ENCODE measurements at places on chromosomes 3 and 15.

- DNase-seq, result no peak
Observed at GRCh38 chr15:73504885-73505284, 61.9 kb downstream of the REC114 start.

DNA sequence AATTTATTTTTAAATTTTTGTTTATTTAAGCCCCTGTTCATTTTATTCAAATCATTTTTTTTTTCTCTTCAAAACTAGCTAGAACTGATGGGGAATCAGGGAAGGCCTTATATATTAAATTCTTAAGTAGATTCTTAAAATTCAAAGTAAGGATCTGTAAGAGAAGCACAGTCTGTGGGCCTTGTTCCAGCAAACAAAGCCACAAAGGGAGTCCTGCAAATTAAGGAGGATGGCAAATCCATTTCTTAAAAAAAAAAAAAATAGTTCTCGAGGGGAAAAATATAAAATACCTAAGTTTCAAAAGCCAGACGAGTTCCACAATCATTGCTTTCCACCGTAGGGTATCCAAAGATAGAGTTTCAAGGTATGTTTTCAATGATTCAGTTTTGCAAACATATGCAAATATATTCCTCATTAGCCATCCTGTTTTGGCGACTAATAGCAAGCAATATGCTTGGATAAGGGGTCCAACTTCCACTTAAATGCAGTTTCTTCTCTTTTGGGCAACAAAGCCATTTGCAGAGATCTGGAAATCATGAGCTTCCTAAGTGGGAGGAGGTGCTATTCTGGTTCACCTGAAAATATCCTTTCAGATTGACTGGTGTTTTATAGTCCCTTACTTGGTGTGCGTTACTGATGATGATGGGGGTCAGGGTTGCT, 46.8 kb downstream of the CDIN1 start:
- DNase-seq, result no peak

GRCh38 chr3:23649448-23649847, 156.3 kb upstream of the UBE2E1 start:
- DNase-seq, result no peak

- DNase-seq, result no peak
Observed at GRCh38 chr3:50623840-50624474, 7.0 kb downstream of the MAPKAPK3 start.

- DNase-seq, result no peak
Observed at GRCh38 chr3:133038731-133039375, 662 bp downstream of the TMEM108 start.

DNA sequence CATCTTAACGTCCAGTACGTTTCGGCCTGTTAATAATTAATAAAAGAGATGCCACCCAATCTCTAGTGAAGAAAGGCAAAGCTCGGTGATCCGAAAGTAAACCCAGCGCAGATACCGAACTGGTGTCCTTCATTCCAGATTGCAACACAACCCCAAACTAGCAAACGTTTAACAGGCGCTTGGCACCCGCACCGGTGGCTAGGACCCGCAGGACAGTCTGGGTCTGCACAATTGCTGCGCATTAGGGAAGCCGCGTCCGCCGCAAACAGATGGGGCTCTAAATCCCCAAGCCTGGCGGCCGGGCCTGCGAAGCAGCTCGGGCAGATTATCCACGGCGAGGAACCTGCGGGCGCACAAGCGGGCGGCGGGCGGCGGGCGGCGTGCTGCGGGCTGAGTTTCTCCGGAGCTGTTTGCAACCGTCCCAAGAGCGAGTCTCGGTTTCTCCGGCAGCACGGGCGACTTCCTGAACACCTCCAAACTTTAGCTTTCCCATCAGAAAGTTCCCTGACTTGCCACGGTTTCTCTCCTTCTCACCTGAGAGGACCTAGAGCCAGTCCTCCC, 112.1 kb upstream of the ICE2 start:
- DNase-seq, result peak; percentile 17

DNA sequence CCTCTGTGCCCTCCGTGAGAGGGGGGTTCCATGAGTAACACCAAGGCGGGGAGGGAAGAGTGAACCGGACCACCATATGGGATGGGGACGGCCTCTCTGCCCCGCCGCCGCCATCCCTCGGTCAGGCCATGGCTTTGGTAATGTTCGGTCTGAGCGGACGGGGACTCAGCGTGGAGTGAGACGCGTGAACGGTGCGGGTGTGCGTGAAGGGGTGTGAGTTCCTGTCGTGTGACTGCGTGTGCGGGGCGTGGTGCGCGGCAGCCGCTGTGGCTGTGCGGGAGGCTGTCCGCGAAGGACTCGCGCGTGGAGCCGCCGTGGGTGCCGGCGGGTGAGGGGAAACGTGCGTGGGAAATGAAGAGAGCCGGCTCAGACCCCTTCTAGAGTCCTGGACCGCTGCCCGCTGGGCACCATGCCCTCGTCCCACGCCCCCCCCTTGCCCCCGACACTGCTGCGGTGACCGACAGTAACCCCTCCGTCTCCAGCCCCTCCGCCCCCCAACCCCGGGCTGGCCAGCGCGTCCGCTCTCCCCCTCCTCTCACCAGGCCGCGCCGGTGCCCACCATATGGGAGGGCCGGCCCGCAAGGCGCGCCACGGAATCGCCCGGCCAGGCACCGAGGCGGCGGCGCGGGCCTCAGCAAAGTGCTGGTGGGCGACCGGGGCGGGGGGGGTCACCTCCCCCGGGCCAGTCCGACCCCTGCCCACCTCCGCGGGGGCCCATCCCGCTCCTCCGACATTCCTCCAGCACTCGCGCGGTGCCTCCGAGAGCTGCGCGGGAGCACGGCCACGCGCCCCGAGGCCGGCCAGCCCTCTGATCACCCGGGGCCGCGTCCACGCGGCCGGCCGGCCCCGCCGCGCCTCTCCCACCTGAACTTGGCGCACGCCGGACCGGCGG, 589 bp downstream of the KLF15 start:
- no peak for DNase-seq

- DNase-seq, result no peak
Observed at GRCh38 chr15:63231206-63231605, 41.8 kb downstream of the RAB8B start.

GRCh38 chr15:41256577-41257038, 25.5 kb downstream of the CHP1 start:
- no peak for DNase-seq

DNA sequence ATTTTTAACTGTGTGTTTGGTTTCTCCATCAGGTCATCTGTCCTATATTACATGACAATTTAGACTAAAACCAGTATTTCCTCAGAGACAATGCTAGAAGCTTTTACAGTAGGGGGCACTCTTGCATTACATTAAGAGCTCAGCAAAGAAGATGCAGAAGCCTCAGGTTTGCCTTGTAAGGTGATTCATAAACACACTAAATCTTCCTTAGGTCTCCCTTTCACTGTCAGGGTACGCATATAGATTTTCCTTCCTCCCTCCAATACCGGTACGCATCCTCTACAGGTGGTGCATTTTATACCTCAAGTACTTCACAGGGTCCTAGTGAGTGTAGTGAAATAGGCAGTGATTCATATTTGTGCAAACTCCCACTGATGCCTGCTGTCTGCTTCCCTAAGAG, 46.5 kb downstream of the CD86 start:
- DNase-seq, result peak; percentile 55

DNA sequence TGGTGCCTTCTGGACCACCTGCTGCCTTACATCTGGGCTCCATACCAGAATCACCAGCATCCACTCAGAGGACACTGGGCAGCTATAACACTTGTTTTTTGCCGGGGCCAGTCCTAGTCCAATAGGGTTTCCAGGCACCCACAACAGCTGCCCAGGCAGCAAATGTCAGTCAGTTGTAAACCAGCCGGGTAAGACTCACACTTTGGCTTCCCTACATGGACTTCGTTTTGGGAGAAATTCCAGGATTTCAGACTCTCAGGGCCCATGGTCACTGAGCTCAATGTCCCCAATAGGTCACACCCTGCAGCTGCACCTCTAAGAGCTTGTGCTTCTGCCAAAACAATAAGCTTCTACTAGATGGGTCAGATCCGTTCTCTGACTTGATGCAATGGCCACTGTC, 83.8 kb downstream of the FAM174B start:
- DNase-seq, result no peak

DNA sequence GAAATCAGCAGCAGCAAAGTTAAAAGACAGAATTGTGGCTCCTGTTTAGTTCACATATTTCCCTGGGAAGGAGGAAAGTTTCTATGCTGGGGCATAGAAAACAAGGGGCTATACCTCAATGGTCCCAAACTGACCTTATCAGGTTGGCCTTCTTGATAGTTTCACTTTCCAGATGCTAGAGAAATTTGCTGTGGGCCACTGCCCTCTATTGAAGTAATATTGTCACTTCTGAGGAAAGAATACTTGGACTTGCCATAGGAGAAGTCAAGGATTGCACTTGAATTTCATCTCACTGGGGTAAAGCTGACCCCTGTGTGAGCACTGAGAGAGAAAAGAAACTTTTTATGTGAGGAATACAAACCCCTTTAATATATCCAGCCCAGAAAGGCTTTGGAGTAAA, 49.3 kb upstream of the XCR1 start:
- no peak for DNase-seq

GRCh38 chr3:141305436-141305835, 62.9 kb upstream of the ZBTB38 start:
- no peak for DNase-seq

DNA sequence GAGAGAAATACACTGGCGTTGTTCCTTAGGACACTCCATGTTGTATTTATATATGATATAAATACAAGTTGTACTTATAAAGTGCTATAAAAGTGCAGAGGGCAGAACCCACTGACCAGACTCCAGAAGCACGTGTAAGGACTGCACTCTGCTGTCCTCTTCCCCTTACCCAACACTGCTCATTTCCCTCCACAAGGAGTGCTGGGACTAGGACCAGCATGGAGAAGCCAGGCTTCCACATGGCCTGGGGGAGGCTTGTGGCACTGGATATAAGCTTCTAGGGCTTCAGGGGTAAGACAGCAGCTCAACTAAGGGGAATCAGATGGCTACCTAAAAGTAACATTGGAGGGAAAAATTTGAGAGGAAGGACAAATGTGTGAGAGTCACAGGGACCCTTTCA, 556.9 kb downstream of the IGSF11 start:
- no peak for DNase-seq

GRCh38 chr15:74184582-74185091, 11.1 kb downstream of the ISLR start:
- DNase-seq, result no peak

- peak; percentile 58 for DNase-seq
Observed at GRCh38 chr3:127984241-127984975, 67.8 kb upstream of the SEC61A1 start.

DNA sequence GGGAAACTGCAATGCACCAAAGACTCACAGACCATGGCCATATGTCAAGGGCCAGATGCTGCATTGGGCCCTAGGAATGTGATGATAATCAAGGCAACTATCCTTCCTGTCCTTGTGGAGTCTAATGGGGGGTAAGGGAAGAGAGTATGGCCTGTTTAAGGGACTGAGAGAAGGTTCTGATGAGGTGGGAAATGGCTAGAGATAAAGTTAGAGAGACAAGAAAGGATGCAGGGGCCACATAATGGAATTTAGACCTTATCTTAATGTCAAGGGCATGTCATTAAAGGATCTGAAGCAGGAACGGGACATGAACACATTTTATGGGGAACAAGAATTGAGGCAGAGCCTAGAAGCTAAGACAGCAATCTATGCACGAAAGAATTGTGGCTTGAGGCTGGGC, 30.0 kb upstream of the ABHD17C start:
- no peak for DNase-seq

- DNase-seq, result no peak
Observed at GRCh38 chr3:169822983-169823382, 10.3 kb upstream of the LRRC34 start.

GRCh38 chr3:31925271-31925630, 55.8 kb downstream of the OSBPL10 start:
- no peak for DNase-seq

GRCh38 chr15:79981831-79982455, 10.9 kb upstream of the BCL2A1 start:
- no peak for DNase-seq

- no peak for DNase-seq
Observed at GRCh38 chr15:76258460-76258859, 52.8 kb downstream of the ETFA start.

DNA sequence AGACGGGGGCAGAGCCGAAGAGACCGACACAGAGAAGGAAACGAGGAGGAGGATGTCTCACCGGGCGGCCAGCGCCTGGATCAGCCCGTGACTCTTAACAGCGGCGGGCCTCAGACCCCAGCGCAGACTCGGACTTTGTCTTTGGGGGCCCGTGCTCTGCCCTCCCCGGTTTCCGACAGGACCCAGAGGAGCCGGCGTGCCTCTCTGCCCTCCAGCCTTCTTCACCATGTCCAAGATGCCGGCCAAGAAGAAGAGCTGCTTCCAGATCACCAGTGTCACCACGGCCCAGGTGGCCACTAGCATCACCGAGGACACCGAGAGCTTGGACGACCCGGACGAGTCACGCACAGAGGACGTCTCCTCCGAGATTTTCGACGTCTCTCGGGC, 1.0 kb downstream of the TSC22D2 start:
- no peak for DNase-seq

- no peak for DNase-seq
Observed at GRCh38 chr3:127772273-127772672, 50.0 kb downstream of the MGLL start.

DNA sequence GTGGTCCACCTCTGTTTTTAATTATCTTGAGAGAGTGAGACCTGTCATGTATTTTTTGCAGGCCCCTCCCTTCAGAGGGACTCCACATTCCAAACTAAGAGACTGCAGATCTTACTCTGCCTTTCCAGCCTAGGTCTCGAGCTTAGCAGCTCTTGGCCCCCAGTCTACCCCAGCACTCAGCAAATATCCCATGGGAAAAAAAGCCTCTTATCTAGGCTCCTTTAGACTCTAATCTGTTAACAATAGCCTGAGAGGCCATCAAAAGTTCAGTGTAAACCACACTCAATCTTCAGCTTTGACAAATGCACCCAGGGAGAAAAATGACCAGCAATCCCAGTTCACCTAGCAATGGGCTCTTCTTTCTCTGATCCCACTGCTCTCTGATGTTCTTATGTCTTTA, 8.6 kb upstream of the BLM start:
- DNase-seq, result no peak

- DNase-seq, result no peak
Observed at GRCh38 chr3:172698631-172699030, 12.2 kb downstream of the NCEH1 start.

GRCh38 chr3:96700322-96701315, 113.8 kb upstream of the EPHA6 start:
- no peak for DNase-seq

DNA sequence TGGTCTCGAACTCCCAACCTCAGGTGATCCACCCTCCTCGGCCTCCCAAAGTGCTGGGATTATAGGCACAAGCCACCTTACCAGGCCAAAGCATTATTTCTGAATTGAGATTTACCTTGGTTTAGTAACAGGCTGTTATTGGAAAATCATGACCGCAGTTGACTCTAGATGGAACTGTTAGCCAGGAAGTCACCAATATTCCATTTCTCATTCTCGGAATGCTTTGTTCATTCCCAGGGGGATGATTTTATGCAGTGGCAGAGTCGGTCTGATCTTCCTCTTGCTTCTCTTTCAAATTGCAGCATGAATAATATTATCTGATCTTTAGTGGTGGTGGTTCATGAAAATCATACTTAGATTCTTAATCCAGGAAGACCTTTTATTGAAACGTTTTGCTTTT, 195.5 kb upstream of the MBNL1 start:
- DNase-seq, result no peak

- DNase-seq, result no peak
Observed at GRCh38 chr15:39252134-39252470, 328.8 kb upstream of the THBS1 start.

All from amniotic stem cell (primary cell).